Epithelial cell of esophagus (primary cell): ENCODE measurements at places on chromosomes 4 and X.

DNA sequence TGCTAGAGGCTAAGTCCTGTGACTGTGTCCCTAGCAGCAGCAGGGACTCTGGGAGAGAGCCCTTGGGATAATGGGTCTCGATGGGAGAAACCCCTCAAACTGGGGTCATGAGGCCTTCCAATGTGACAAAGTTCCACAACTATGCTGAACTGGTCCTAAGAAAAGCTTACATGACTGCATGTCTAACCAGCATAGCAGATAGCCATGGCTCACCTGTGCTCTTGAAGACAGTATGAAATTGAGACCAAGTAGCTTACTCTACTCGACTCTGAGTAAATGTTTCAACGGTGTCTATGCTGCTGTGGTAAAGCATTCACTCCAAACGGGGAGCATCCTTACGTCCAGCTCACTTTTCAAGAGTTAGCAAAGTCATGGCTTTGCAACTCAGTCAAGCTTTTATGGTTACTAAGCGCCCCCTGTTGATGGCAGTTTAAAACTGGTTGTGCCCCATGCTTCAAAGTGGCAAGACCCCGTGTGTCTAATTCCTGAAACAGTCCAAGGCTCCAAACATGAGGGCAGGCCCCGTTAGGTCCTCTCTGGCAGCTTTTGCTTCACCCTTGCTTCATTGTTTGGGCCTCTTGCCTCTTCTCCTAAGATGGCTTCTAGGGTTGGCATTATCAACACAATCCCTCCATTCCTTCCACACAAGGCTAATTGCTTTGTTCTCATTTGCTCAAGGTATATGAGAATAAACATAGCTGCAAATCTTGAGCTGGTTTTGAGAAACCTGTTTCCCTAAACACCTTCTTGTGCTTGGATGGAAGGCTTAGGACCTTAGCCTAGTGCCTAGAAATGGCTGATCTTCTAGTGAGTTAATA lies 46.6 kb downstream of the CCNG2 start:
- DNase-seq, result peak; percentile 87

GRCh38 chrX:39756086-39756883 lies 341.5 kb downstream of the BCOR start:
- DNase-seq, result no peak

GRCh38 chrX:41482154-41482850 lies 35.2 kb downstream of the NYX start:
- no peak for DNase-seq

DNA sequence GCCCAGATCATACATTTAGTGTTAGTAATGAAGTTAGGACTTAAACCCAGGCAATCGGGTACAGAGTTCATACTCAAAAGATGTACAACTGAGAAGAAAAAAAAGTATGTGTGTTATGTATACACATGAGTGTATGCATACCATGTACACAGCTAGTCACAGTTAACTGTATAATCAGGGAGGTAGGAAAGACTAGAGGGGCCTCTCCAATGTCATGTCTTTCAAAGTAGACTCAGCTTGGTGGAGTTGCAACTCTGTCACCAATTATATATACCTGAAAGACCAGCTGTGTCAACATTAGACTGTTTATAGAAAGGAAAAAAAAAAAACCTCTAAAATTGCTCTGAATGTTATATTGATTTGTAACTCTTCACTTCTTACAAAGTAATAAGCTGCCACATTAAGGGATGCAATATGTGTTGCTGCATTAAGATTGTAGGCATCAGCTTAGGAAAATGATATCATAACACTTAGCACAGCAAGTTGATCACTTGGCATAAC lies 167.5 kb downstream of the DCTD start:
- no peak for DNase-seq

DNA sequence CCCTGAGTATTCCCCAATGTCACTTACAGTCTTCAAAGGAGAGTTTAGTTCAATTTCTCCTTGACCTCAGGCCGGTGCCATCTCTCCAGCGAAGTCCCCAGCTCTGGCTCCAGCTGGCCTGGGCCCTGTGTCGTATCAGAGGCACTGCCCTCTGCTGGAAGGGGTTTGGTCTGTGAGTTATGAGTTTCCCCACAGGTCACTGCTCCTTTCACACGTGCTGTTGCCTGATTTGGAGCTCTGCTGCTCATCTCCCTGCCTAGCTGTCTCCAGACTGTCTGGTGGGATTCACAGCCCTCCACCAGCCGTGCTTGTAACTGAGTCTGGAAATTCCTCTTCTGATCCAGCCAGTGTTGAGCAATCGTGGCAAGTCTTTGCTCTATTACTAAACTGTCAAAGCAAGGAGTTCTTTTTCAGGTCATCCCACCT lies at the start of gene RAP2C:
RAP2C (minus strand) TSS at position 105 of the 426 bp plus-strand sequence. CDS start 2,179 bp downstream, outside the sequence.
- DNase-seq, result peak; percentile 73

- DNase-seq, result no peak
These were observed 161.2 kb upstream of the NUDT6 start for GRCh38 chr4:123083646-123084045.

DNA sequence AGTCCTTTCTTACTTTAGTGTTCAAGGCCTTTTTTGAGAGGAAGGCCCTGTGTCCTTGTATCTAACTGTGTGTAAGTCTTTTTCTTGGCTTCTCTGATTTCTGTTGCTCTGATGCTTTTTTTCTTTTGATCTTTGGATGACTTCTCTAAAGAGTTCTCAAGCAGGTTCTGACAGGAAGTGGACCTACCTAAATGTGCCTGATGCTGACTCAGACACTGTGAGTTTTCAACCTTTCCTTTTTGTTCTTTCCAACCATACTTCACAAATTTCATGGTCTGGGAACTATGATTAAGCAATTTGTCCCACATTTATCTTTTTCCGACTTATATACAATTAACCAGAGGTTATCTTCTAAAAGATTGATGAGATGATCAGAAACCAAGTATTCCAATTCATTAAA lies 96.5 kb downstream of the SYTL5 start:
- peak; percentile 39 for DNase-seq

DNA sequence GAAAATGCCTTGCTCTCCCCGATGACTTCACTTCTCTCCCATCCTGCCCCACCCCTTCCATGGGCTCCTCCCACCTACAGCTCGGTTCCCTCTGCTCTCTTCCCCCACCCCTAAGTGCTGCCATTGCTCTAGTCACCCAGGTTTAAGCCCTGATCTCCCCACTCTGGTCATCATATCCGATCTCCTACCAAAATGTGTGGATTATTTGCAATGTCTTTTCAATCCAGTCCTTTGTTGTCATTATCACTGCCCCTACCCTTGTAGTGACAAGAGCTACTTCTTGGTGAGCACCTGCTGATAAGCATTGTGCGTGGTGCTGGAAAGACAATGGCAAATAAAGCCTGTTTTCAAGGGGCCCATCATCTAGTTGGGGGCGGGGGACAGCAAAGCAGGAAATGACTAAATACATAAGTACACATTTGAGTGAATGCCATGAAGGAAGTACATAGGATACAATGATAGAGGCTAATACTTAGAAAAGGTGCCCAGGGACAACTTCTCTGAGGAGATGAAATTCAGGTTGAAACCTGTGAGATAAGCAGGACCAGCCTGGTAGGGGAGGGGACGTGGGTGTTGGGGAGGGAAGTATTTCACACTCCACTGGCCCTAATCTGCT lies 63.8 kb downstream of the DLG3 start:
- peak; percentile 24 for DNase-seq

- no peak for DNase-seq
These were observed 429.7 kb downstream of the MAPK10 start for GRCh38 chr4:85929961-85930665.

- peak; percentile 86 for DNase-seq
These were observed 227.6 kb downstream of the PRDM5 start for GRCh38 chr4:120694973-120695372.

DNA sequence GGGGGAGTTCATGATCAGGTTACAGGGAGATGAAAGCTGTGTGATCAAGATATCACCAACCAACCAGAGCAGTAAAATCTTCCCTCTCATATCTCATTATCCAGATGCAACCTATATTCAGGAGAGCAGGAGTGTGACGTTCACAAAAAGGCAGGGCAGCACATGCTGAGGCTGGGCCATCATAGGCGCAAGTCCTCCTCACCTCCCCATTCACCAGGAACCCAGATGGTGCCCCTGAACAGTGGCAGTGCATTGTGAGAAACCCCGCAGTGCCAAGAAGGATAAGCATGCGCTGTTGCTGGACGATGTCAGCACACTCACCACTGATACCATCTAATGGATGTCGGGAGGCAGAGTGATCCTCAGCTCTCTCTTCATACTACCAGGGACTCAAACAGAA lies 170.9 kb downstream of the COL25A1 start:
- no peak for DNase-seq
